GM23248 (cell line): ENCODE measurements at places on chromosomes 16 and 17.

DNA sequence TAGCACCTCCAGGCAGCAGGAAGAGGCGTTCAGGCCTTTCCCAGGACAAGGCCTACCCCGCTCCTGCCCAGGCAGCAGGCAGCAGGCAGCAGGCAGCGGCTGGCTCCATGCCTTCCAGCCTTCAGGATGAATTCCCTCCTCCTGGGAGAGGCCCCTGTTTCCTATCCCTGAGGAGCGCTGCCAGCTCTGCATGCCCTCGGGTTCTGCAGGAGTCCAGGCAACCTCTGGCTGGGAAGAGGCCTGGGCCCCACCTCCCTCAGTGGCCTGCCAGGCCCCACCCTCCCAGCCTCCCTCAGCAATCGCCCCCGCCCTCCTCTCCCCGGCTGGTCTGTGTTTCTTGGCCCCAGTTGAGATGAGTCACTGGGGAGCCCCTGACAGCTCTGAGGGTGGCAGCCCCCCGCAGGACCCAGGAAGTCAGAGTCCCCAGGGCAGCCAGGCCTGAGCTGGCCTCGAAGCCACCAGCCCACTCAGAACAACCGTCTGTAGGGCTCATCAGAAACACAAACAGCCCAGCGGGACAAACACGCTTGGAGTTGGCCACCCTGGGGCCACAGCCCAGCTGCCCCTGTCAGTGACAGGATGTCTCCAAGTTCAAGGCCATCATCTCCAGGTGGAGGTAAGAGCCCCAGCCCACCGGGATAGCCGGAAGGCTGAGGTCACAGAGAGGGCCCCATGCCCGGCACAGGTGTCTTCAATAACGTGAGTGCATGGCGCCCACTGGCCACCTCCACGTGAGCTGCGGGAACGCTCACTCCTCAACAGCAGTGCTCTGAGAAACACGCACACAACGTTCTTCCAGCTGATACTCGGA, 39.5 kb upstream of the CIBAR2 start:
- peak; percentile 86 for DNase-seq

DNA sequence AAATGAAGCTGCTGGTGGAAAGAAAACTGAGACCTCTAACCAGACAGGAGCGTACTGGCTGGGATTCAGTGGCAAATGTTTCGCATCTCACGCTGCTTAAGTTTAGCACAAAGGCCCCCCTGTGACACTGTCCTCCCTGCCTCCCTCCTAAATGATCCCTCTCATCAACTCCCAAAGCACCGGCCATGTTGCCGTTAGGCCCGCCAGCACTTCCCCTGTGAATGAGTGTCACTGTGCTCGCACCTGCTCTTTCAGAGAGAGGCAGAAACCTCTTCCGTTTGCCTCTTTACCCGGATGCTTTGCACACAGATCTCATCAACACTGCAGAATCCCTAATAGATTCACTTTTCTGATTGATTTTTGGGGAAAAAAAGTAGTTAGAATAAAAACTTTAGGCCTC, 26.5 kb downstream of the MBTPS1 start:
- DNase-seq = no peak

- DNase-seq = peak; percentile 76
These were observed at the start of gene DOC2B for GRCh38 chr17:181245-182049. DOC2B (minus strand) TSS chr17:181650; CDS start chr17:181479, 171 bp downstream.

DNA sequence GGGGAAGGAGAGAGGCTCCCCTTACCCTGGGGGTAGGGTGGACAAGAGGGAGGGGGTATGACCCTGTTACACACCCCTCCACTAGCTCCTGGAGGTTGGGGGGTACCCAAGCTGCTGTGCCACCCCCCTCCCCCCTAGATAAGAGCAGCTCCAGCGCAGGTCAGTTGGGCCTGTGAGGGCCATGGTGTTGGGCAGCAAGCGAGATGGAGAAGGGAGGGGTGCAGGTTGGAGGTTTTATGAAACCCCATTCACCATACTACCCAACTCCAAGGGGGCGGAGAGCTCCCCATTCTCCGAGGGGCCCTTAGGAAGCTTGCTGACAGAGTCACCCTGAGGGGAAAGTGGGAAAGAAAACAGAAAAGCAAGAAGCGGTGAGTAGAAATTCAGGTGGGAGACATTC, 1.7 kb upstream of the SOX15 start:
- no peak for DNase-seq

- DNase-seq = no peak
These were observed 44.1 kb downstream of the PCTP start for GRCh38 chr17:55794725-55795482.

GRCh38 chr16:19851476-19851875, 33.2 kb downstream of the GPRC5B start:
- no peak for DNase-seq
